ENCODE measurements at places on chromosomes 13 and 19. TPM values are rescaled to one million over a fixed set of nuclear protein-coding genes. Genes with fewer than 3 reads are reported as not detected.
A peak's percentile ranks its signal among the peaks of the same experiment; 100 is the strongest.

- no peak for DNase-seq
Observed at GRCh38 chr19:38323291-38323690, 3.6 kb downstream of the KCNK6 start.

GRCh38 chr13:109794095-109794494 lies 7.7 kb upstream of the IRS2 start:
- DNase-seq = no peak

DNA sequence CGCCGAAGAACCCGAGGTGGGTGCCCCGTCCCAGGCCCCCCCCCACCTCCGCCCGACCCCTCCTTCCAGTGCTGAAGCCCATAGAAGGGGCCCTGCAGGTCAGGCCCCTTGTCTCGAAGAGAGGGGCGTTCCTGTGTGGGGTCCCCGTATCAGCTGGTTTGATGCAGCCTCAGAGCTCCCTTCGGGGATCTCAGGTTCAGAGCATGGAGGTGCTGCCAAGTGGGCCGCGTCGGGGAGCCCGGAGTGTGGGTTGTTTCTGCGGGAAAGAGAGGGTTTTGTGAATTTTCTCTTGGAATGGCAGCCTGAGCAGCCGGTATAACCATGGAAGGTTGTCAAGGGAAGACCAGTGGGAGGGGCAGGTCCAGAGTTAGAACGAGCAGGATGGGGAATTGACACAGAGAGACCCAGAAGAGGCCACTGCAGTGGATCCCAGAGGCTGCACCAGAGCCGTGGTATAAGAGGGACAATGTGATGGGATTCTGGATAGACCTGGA lies 384 bp downstream of the TRAPPC2B start:
- DNase-seq = no peak

DNA sequence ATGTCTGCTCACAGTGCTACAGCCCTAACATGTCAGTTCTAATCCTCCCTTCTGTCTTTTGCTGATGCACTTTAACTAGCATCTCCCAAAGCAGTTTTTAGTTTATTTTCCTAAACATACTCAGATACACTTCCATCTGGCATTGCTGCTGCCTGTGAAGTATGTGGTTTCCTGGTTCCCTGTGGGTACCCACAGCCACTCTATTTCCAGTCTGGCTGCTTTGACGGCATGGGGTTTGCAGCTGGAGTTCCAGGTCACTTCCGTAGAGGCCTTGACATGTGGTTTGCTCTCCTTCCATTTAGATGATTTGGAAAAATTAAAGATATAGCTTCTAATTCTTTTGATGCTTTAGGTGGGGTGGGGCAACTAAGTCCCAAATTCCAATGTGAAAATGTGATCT lies 375.5 kb downstream of the PCDH20 start:
- no peak for DNase-seq

GRCh38 chr13:67285611-67286010 lies 55.5 kb upstream of the PCDH9 start:
- DNase-seq = no peak

DNA sequence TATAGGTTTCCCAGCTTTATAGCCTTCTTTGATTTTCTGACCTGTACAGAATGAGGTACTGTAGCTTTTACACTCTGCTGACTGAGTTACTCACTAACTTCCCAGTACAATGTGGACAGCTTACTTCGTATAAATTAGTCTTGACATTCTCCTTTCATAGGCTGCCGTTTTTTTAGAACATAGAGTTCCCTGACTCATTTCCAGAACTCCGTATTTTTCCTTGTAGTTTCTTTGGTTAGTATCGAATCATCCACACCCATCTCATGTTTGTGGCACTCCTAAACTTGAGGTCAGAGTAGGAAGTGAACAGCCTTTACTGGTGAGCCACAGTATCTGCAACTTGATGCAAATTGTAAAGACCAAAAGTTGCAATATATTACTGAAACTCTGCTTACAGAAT lies 303.9 kb downstream of the SLITRK5 start:
- DNase-seq = no peak

- DNase-seq = no peak
Observed at GRCh38 chr19:47389150-47389556, 30.2 kb downstream of the MEIS3 start.

DNA sequence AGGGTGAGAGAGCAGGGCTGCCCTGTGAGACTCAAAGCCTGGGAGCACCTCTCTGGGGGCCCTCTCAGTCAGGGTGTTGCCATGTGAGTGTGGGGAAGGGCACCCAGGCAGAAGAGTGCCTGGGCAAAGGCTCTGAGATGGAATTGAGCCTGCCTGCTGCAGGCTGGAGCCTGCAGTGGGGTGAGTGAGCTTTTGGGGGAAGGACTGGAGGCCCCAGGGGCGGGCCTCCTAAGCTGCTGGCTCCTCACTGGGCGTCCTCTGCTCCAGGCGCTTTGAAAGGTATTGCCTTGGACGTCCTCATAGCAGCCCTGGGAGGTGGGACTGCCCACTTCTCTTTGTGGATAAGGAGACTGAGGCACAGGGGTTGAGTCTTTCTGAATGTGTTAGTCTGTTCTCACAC lies 60.3 kb downstream of the ARHGEF7 start:
- no peak for DNase-seq

GRCh38 chr13:23619068-23619855 lies 49.0 kb downstream of the TNFRSF19 start:
- DNase-seq = no peak

- DNase-seq = no peak
Observed at GRCh38 chr13:99295488-99296252, 11.5 kb downstream of the GPR183 start.

DNA sequence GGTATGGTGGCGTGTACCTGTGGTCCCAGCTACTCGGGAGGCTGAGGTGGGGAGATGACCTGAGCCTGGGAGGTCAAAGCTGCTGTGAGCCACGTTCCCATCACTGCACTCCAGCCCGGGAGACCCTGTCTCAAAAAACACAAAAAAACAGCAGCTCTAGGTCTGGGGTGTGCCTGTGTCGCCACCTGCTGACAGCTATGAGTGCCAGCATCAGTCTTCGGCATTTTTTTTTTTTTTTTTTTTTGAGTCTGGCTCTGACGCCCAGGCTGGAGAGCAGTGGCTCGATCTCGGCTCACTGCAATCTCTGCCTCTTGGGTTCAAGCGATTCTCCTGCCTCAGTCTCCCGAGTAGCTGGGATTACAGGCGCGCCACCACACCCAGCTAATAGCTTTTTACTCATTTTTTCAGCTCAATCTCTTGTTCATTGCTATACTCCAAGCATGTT lies 10.1 kb downstream of the AP2S1 start:
- no peak for DNase-seq

- no peak for DNase-seq
Observed at GRCh38 chr19:58368561-58369360, 6.2 kb upstream of the ZNF497 start.

DNA sequence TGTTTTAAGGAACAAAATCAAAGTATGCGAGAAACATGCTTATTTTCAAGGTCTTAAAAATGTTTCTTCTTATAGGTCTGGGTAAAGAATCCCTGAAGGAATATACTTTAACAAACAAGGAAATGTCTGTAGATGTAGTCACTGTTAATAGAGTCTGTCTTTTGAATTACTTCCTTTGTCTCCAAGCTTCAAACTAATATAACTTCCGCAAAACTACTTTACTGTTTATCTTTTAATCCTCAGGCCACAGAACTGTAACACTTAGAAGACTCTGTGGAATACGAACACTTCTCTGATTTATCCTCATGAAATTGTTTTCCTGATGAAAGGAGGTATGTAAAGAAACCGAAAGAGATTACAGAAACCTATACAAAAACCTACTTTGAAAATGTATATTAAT lies 316.0 kb downstream of the PCDH9 start:
- no peak for DNase-seq

- peak; percentile 90 for DNase-seq
Observed at GRCh38 chr19:58059003-58059670, at the start of gene ZNF135. Gene ZNF135 (plus strand): TSS chr19:58059282. CDS start chr19:58060003, 721 bp downstream.

- no peak for DNase-seq
Observed at GRCh38 chr19:30109565-30109964, 167.5 kb downstream of the URI1 start.

DNA sequence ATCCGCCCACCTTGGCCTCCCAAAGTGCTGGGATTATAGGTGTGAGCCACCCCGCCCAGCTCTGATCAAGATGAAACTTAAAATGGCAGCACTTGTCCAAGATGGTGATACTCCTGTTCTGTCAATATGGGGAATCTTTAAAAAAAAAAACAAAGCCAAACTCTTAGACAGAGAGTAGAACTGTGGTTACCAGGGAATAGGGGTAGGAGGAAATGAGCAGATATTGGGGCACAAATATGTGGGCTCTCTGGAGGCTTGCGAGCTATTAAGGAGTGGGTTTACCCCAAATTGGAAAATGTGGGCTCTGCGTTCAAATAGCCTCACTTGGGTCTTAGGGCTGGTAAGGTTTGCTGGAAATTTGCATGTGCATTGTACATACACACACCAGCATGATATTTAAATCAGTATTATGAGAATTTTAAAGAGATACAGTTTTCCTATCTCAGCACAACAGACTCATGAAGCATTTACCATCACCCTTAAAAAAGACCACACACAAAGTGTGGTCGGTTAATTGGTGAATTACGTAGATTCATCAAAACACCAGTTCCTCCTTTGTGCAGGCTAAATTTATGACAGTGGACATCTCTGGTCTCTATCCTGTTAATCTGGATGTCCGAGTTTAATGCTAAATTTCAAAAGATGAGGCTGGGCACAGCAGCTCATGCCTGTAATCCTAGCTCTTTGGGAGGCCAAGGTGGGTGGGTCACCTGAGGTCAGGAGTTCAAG lies 11.3 kb downstream of the CD70 start:
- DNase-seq = no peak

DNA sequence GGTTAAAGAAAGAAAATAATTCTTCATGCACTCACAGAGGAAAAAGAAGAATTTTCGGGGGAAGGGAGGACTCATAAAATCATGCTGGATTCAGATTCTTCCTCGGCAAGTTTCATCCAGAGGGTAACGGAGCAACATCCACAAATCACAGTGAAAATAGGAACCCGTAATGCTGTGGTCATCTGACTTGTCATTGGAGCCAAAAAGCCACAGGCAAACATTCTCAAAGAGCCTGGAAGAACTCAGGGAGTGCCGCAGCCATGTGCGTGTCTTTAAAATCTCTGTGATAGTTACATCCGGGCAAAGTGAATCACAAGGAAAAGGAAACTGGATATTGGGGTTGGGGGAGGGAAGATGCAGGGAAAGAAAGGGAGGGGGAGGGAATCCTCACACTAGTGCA lies 33.0 kb upstream of the VSTM2B start:
- peak; percentile 41 for DNase-seq

GRCh38 chr19:28482221-28482620 lies 730.7 kb downstream of the UQCRFS1 start:
- peak; percentile 34 for DNase-seq

The NKPD1 gene
- 0.38 TPM for total RNA-seq

The KCNRG gene
- total RNA-seq = 0.65 TPM

The BCL3 gene
- 2.4 TPM for total RNA-seq

The ZNF536 gene
- total RNA-seq = 0.09 TPM

The PEAK3 gene
- total RNA-seq = not detected

The ZNF835 gene
- 2.2 TPM for total RNA-seq

The GRIN3B gene
- 0.45 TPM for total RNA-seq

The SLITRK5 gene
- total RNA-seq = 1.1 TPM

The SIAH3 gene
- 0.15 TPM for total RNA-seq

The CYP4F8 gene
- total RNA-seq = not detected

The KL gene
- not detected for total RNA-seq

The FFAR1 gene
- total RNA-seq = not detected

The ERICH4 gene
- not detected for total RNA-seq

The NHLRC3 gene
- 12.4 TPM for total RNA-seq
